ENCODE measurements at places on chromosomes 13 and 19.

- DNase-seq, result no peak
These were observed 177.4 kb upstream of the OBI1 start for GRCh38 chr13:78836238-78836784.

DNA sequence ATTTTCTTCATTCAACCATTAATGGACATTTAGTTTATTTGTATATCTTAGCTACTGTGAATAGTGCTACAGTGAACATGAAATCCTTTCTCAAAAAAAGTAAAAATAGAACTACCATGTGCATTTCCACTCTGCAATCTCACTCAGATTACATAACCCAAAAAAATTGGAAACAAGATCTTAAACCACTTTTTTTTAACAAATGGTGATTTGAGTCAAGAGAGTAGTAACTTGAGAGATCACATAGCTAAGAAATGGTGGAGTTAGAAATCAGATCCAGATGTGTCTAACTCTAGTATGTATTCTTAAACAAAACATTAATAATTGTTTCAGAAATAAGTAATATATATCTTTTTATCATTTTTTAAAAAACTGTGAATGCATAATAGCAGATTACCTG, 318.3 kb upstream of the SGCG start:
- no peak for DNase-seq

GRCh38 chr13:91072486-91072885, 275.0 kb upstream of the MIR17HG start:
- DNase-seq, result no peak

- DNase-seq, result no peak
These were observed 51.5 kb upstream of the MRI1 start for GRCh38 chr19:13712767-13713201.

DNA sequence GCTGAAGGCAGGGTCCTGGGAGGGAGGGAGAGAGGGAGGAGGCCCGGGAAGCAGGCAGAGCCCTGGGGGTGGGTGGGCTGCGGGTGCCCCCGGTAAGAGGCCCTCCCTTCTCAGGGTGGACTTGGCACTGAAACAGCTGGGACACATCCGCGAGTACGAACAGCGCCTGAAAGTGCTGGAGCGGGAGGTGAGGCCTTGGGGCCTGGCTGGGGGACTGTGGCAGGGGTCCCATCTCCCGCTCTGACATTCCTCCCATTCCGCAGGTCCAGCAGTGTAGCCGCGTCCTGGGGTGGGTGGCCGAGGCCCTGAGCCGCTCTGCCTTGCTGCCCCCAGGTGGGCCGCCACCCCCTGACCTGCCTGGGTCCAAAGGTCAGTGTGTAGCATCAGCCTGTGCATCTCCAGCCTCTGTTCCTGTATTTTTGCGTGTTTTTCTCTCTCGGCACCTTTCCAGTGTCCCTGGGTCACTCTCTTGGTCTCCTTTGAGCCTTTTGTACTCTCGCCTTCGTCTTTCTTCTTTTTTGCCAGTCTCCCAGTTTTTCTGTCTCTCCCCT, 53.4 kb downstream of the TRPM4 start:
- DNase-seq, result no peak

- DNase-seq, result peak; percentile 85
These were observed 1.9 kb downstream of the FOXO1 start for GRCh38 chr13:40664350-40665125.

- no peak for DNase-seq
These were observed 10.4 kb downstream of the LILRB4 start for GRCh38 chr19:54673222-54673621.

- DNase-seq, result no peak
These were observed 4.7 kb downstream of the LSM4 start for GRCh38 chr19:18317961-18318800.

GRCh38 chr13:37109051-37109678, 3.7 kb upstream of the CSNK1A1L start:
- no peak for DNase-seq

GRCh38 chr19:18453269-18454024, 15.5 kb upstream of the ISYNA1 start:
- DNase-seq, result no peak

GRCh38 chr19:2477732-2478191, 1.8 kb downstream of the GADD45B start:
- DNase-seq, result peak; percentile 32

DNA sequence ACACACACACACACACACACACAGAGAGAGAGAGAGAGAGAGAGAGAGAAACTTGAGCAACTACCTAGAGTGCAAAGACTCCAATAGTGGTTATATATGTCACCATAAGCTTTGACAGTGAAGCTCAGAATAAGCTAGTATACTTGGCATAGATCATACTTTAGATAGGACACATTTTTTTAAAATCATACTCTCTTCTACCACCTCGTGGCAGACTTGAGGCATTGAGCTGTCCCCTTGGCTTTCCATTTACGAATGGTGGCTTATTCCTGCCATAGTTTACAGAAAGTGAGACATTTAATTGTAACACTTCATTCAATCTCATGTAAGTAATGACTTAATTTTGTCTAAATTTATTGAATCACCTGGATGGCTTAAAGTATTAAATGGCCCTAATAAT, 108.2 kb downstream of the EDNRB start:
- no peak for DNase-seq

- DNase-seq, result no peak
These were observed at the start of gene ZBTB32 for GRCh38 chr19:35704218-35704617. Gene ZBTB32 (plus strand): TSS chr19:35704558. CDS start chr19:35714627, 10,069 bp downstream.

GRCh38 chr13:81395368-81395767, 1054.4 kb upstream of the SPRY2 start:
- no peak for DNase-seq

DNA sequence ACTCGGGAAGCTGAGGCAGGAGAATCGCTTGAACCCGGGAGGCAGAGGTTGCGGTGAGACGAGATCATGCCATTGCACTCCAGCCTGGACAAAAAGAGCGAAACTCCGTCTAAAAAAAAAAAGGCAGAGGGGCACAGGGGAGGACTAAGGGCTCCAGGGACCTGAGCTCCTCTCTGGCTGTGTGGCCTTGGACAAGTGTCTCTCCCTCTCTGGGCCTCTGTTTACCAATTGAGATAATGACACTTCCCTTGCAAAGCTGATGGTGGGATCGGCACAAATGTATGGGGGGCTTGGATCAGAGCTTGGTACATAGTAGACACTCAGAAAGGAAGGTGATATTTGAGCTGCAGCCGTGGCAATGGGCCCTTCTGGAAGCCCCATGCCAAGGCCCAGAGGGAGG, 11.4 kb upstream of the SPACA4 start:
- no peak for DNase-seq

- DNase-seq, result no peak
These were observed 17.8 kb upstream of the LGALS16 start for GRCh38 chr19:39637891-39638290.

GRCh38 chr13:34143637-34144036, 325.7 kb downstream of the RFC3 start:
- no peak for DNase-seq

- peak; percentile 14 for DNase-seq
These were observed 26.2 kb downstream of the ZNF160 start for GRCh38 chr19:53076984-53077383.

DNA sequence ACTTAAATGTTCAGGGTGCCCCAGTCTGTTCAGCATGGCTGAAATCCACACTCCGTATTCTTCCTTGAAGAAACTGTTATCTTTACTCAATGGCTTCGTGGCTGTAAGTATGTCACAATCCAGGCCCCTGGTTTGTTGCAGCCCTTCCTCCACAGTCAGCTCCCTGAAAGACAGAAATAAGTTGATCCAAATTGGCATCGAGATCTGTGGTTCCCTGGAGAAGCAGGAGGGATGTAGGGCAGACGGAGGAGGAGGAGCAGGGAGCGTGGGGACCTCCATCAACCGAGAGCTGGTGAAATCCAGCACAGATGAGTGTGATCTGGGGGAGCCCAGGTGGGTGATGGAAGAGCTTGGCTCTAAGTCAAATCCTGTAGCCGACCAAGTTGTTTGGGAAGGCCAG, 304 bp downstream of the TSPAN16 start:
- DNase-seq, result peak; percentile 50

- DNase-seq, result no peak
These were observed 23.7 kb downstream of the CEBPA start for GRCh38 chr19:33278403-33279269.

GRCh38 chr13:42545842-42546241, 28.1 kb upstream of the TNFSF11 start:
- no peak for DNase-seq

DNA sequence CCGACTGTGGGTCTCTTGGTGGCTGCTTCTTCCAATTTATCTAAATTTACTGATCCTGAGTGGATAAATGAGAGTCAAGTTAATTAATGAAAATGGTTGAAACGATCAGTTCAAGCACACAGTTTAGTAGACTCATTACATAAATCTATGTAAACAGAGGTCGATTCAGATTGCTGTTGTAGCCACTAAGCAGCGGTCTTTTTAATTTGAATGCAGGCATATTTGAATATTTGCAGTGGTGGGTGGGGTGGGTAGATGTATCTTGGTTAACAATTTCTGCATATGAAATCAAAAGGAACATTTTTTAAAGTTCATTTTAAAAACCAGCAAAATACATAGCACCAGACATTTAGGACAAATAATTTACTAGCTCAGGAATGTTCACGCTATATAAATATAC, 325.9 kb downstream of the KLF12 start:
- DNase-seq, result no peak

GRCh38 chr13:48492470-48493065, 40.3 kb downstream of the RCBTB2 start:
- DNase-seq, result peak; percentile 52

- DNase-seq, result no peak
These were observed 7.5 kb upstream of the GPR183 start for GRCh38 chr13:99314640-99315176.

DNA sequence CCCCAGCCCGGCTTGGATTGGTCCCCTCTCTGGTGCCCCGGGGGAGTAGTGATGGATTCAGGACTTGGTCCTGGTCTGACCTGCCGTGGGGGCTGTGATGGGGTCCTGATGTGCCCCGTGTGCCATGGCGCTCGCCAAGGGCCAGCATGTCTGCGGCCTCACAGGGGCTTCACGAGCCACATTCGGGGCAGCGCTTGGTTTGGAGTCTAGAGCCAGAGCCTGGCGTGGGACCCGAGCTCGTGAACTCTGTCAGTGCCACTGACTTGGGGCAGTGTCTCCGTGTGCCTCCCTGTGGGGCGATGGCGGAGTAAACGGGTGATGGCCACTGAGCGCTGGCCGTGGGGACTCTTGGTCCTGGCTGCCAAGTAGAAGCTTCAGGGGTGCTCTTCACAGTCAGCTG, 17.1 kb downstream of the KDM4B start:
- no peak for DNase-seq

- no peak for DNase-seq
These were observed 91.3 kb downstream of the STK24 start for GRCh38 chr13:98485561-98485960.

DNA sequence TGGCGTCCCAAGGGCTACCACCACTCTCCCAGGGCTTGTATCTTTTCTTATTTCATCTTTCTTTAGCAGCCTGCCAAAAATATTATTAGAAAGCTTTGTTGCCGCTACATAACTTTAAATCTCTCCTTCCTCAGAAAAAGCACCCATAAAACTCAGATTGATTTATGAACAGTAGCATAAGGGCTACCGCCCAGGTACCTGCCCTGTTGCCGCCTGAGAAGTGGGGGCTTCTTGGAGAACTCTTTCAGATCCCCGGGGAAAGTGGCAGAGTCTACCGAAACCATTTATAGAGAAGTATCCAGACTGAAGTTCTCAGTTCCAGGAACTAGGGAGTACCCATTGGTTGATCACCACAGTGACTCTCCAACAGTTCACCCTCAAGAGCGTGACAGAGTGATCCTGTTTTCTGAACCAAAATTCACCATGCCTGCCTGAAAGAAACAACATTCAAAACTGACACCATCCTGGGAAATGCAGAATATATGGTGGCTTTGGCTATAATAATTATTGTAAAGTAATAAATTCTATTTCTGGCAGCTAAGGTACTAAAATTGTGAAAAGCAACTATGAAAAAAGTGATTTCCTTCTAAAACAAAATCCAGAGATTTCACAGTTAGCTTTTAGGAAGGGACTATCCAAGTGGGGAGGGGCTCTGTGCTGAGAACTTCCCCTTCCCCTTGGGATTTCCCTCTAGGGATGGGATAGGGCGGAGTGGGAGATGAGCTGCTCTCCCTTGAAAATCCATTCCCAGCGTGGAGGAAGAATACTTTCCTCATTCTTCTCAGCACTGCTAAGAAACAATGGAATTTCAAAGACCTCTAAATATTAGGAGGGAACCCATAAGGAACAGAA, 877 bp upstream of the N4BP2L1 start:
- DNase-seq, result no peak

DNA sequence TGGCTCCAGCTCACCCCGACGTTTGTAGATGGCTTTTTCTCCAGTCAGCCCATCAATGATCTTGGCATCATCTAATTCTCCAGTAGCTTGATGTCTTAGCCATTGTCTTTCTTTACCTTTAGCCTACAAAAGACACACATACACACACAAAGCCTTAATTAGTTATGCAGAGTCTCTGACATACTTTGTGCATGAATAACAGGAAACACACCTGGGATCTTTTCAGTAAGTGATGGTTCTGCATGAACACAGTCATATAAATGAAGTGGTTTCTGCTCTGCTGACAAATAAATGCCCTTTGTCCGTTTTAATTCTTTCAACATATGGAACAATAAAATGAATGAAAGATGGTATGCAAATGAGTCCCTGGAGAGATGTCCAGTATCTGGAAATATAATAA, 133.3 kb downstream of the RGCC start:
- DNase-seq, result no peak

DNA sequence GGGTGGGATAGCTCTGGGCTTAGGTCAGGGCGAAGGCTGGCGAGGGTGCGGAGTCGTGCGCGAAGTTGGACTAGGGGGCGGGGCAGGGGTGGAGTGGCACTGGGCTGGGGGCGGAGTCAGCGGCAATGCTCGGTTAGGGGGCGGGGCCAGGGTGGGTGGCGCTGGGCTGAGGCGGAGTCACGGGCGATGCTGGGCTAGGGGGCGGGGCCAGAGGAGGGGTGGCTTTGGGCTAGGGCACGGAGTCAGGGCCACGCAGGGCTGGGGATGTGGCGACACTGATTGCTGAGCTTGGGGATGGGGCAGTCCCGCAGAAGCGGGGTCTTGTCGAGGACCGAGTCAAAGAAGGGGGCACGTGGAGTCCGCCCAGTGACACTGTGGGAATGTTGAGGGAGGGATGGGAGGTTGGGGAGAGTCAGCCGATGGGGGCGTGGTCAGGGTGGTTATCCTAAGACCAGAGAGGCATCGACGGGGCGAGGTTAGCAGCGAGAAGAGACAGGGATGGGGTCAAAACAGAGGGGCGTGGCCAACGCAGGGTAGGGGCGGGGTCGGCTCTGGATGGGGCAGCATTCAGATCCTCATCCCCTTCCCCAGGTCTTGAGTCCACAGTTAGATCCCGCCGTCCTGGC, 8.7 kb downstream of the HOMER3 start:
- DNase-seq, result peak; percentile 69

GRCh38 chr19:570937-571565, 1.3 kb upstream of the BSG start:
- DNase-seq, result no peak

GRCh38 chr13:112346899-112347229, 29.3 kb upstream of the SPACA7 start:
- DNase-seq, result no peak

Data from gastrocnemius medialis (tissue), 4 donors.